ENCODE measurements at places on chromosomes 16 and 17.

DNA sequence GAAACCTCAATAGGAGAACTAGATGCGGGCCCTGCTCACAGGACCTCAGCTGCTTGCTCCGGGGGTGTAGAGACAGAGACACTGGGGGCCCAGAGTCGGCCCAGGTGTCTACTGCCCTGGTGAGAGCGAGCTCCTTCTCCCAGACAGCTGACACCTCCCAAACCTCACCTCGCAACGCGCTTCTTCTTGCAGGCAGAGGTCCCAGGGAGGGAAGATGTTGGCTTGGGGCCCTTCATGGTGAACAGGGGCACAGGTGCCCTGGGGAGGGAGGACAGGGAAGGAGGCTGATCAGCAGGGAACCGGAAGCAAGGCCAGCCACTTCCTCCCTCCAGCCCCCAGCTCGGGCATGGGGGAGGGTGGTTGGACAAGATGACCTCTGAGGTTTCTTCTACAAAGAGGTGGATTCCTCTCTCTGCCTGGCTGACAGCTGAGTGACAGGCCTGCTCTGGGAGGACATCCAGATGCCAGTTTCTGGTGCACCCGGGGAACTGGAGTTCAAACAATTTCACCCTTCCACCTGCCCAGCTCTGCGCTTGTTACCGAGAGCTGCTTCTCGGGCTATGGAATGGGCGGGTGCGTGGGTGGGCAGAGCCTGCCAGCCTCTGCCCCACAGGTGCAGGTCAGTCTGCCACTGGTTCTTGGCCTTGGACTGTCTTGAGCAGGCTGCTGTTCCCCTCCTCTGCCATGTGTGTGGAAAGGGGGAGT is 11.7 kb upstream of the GFAP start:
- no peak for DNase-seq

GRCh38 chr16:59632276-59632855 is 898.2 kb upstream of the GOT2 start:
- no peak for DNase-seq

DNA sequence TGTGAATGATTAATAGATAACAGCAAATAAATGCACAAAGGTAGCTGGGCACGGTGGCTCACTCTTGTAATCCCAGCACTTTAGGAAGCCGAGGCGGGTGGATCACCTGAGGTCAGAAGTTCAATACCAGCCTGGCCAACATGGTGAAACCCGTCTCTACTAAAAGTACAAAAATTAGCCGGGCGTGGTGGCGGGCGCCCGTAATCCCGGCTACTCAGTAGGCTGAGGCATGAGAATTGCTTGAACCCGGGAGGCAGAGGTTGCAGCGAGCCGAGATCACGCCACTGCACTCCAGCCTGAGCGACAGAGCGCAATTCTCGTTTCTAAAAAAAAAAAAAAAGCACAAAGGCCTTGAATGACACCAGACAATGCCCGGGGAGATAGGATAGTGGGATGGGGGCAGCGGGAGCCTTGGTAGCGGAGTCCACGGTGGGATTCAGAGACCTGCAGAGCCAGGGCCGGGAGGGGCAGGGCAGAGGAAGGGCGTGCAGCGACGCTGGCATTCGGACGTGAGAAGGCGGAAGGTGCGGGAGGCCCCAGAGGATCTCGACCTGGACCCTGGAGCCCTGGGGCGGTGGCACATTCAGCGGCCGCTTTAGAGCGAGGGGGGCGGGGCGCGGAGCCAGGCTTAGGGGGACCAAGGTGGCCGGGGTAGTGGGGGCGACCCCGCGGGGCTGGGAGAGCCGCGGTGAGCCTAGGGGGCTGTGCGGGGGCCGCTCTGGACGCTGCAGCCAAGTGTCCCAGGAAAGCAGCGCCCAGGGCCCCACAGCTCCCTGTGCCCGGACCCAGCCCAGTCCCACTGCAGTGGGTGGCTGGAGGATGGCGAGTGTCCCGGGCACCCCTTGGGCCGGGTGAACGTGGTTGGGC is 999 bp upstream of the FLYWCH2 start:
- no peak for DNase-seq

DNA sequence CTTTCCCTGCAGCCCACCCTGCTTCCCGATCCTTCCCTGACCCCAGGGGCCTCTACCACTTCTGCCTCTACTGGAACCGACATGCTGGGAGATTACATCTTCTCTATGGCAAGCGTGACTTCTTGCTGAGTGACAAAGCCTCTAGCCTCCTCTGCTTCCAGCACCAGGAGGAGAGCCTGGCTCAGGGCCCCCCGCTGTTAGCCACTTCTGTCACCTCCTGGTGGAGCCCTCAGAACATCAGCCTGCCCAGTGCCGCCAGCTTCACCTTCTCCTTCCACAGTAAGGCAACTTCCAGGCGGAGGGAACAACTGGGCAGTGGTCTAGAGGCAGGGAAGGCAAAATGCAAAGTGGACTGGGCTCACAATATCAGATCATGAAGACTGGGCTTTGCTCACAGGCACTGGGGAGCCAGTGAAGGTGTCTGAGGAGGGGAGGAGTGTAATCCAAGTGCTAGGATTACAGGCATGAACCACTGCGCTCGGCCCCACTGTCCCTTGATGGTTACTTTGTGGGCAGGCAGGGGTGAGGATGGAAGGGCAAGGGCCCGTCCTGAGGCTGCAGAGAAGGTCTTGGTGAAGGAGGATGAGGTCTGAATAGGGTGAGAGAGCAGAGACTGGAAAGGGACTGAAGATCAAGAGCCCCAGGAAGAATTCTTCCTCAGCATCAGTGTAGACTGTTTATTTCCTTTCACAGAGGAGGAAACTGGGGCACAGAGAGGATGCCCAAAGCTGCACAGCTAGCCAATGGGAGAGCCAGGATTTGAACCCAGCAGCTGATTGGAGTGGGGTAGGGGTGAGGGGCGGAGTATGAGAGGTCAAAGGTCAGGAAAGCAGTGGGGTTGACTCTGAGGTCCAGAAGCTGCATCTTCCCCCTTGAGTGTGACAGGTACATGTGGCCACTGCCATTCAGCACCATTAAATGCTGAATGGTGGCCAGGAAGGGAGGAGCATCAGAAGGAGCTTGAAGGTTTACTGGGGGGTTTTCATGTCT is 16.5 kb upstream of the ADGRG3 start:
- DNase-seq: peak; percentile 30

All from CD4-positive, alpha-beta T cell treated with Interleukin-6 at 100 ng/mL for 8 hours (primary cell).